ENCODE measurements at places on chromosomes 7 and 10.

DNA sequence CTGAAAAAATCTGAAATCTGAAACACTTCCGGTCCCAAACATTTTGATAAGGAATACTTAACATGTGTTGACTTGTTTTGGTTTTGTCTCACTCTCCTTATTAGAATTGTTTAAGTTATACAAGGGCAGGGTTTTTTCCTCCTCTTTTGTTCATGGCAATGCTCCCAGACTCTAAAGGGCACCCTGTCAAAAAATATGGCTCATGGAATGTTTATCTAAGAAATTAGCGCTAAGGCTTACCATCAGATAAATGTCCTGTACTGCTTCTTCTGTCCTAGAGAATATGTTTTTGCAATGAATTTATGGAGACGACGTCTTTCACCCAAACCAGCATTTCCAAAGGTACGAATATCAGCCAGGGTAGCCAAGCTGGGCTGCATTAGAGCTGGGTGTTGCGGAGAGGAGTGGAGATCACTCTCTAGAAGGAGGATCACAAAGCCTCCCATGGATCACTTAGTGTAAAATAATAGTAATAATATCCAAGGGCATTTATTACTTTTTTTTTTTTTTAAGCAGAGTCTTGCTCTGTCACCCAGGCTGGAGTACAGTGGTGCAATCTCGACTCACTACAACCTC, 46.8 kb downstream of the ERLIN1 start:
- no peak for DNase-seq

DNA sequence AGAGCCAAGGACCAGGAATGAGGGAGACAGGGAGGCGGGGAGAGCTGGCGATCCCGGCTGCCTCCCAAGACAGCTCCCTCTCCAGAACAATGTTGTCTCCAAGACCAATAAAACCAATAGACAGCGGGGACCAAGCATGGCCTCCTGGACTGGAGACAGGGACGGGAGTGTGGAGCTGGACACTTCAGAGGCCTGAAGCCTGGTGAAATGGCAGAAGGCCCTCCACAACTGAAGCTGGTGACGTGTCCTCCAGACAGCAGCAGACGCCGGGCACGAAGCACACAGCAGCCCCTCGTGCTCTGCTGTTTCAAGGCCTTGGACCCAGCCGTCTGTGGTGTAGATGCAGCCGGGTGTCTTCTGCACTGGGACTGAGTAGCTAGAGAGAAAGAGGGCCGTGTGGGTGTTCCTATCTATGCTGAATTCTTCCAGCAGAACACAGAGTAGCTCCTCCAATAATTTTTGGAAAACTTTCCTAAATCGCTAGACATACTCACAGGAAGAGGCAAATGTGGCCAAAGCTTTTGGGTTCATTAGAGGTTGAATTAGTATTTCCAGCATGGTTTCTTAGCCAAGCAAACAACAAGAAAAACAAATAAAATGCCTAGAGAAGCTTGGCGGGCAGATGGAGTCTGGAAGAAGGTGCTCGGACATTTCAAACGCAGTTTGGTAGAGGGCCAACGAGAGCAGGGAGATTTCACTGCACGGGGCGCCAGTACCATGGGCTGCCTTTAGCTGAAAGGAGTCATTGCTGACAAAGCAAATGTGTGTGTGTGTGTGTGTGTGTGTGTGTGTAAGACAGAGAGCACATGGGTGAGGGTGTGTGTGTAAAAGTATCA, 570.4 kb downstream of the TCERG1L start:
- DNase-seq = no peak

- no peak for DNase-seq
These were observed 166.8 kb upstream of the GLI3 start for GRCh38 chr7:42403831-42404230.

DNA sequence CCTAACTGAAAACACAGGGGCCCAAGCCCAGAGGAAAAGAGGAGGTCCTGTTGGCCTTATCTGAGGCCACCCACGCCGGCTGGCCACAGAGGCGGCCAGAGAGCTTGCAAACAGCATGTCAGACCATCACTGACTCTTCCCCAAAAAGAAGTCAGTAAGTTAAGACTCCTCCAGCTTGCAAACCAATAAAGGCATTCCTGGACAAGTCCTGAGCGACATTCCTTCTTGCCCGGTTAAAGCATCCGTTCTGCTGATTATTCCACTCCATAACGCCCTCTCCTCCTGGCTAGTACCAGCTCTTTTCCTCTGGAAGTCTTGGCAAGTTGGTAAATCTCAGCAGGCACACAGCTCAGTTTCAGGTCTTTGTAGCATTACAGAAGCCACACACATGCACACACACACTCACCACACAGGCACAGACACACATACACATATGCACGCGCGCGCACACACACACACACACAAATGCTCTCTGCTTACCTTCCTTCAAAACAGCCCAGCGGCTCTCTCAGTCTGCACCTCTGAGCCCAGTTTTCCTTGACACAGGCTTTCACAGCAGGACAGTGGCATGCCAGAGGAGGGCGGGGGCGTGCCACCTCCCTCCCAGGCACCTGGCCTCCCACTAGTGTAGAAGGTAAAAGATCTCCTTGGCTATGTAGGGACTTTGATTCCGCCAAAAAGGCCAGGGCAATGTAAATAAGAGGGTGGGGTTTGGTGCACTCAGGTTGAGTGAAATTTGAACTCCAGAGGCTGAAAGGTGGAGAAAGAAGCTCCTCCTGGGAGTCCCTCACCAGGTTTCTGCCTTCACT, 201.4 kb downstream of the TNS3 start:
- no peak for DNase-seq

GRCh38 chr10:116015583-116016333, 257.2 kb downstream of the GFRA1 start:
- no peak for DNase-seq

DNA sequence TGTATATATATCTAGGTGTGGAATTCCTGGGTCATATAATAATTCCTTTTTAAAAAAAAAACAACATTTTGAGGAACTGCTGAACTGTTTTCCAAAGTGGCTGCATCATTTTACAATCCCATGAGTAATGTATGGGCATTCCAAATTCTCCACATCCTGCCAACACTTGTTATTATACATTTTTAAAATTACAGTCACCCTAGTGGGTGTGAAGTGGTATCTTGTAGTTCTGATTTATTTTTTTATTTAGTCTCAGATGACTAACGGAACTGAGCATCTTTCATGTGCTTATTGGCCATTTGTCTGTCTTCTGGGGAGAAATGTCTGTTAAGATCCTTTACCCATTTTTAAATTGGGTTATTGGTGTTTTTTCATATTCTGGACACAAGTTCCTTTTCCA, 12.0 kb upstream of the KLHL7 start:
- no peak for DNase-seq

- DNase-seq = no peak
These were observed 37.9 kb downstream of the GLI3 start for GRCh38 chr7:42198974-42199668.

DNA sequence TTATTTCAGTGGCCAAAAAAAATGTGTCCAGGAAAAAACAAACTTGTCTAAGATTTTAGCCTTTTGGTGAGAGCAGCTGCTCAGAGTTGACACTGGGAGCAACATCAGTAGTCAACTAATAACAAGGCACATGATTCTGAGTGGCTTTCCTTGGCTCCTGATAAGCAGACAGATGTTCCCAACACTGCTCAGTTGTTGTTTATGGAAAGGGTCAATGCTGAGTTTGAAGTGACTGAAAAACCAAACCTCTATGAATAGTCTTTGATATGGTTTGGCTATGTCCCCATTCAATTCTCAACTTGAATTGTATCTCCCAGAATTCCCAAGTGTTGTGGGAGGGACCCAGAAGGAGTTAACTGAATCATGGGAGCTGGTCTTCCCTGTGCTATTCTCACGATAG, 12.3 kb downstream of the DYDC1 start:
- no peak for DNase-seq

GRCh38 chr10:1057106-1057657, 997 bp downstream of the WDR37 start:
- peak; percentile 44 for DNase-seq

DNA sequence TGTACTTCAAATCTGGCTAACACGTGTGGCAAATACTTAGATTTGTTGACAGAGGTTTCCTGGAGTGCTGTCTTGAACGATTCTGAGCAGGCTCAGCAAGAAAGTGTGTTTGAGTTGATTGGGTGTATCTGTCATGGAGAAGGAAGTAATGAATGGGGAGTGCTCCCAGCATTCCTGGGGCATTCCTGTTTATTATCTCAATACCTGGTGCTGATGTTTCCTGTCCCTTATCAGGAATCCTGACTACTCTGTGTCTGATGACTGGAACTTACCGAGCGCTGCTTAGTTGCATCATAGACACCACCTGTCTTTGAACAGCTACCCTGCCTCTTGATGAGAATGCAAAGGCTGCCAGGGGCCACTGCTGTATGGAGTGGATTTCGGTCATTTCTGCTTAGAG, 41.0 kb upstream of the TMEM248 start:
- DNase-seq = no peak

DNA sequence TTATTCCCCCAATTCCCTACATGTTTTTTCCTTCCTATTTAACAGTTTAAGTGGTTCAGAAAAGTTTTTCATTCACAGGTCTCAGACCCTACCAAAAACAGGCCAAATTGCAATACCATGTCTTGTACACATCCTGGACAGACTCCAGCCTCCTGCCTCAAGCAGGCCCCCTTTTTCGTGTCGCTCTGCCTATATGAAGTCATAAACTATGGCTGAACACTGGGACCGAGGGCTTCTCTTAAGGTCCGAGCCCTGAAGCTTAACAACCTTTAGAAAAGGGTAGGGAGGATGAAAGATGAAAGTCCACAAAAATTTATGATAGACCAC, 1.4 kb downstream of the FBXW4 start:
- peak; percentile 59 for DNase-seq

- no peak for DNase-seq
These were observed 22.3 kb downstream of the LEP start for GRCh38 chr7:128263420-128263819.

- peak; percentile 81 for DNase-seq
These were observed 28.2 kb downstream of the COL26A1 start for GRCh38 chr7:101390901-101391301.

DNA sequence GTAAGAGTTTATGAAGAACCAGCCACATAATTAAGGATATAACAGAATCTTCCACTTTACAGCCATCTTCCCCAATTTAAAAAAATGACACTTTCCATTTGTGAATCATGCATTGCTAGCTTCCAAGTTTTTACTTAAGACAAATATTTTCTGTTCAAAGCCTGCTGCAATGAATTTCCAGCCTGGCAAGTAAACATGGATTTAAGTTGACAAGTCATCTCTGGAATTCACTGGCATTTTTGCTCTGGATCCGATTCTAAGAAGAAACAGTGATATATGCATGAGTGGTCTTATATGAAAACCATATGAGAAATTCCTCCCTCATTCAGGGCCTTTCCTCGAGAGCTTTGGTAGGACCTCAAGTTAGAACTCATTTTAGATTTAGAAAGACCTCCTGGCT, 116.1 kb upstream of the CDCA7L start:
- DNase-seq = no peak

DNA sequence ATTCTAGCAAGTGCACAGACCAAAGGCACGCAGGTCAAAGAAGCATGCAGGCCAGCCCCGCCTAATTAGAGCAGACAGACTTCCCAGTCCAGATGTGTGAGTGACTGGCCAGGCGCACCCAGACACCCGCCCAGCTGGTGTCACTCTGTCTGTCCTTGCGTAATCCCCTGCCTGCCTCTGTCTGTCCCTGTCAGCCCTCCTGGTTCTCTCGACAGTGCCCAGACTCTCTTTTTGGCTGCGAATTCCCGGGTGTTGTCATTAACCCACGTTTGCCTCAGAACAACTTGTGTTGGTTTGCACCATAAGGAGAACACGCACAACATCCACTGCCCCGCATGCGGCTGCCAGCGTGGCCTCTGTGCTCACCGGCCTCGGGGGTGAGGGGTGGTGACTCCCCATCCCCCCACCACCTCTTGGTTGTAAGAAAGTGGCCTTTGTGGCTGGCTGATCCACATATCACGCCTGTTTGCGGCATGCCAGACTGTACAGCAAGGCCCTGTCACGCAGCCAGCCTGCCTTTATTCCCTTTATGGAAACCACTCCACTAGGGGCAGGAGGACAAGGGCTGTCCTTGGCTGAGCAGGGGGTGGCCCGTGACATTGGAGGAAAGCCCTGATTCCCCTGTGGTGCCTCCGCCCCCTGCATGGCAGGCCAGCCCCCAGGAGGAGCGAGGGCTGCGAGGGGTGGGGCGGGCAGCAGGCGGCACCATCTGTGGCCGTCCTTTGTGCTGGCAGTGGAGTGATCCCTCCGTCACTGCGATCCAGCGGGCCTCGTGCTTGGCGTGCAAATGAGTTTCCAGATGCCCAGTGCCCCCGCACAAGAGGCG, 72.8 kb upstream of the PPIF start:
- DNase-seq = no peak

- DNase-seq = no peak
These were observed 56.0 kb upstream of the GLI3 start for GRCh38 chr7:42292991-42293521.

- no peak for DNase-seq
These were observed 484.0 kb upstream of the ZWINT start for GRCh38 chr10:56844978-56845529.

DNA sequence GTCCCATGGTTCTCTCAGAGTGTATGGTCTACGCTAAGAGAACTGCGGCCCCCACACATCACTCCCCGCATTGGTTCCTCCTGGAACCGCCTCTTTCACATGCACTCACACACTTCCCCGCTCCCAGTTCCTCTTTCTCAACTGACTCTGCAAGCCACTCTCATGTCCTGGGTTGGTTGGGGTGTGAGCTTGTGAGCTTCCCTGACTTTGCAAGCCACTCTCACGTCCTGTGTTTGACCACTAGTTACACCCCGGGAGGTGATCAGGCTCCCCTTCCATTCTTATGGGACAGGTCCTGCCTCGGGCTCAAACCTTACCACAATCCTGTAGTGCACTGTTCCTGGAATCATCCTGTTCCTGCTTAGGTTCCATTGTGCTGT, 105.0 kb downstream of the TRIM24 start:
- no peak for DNase-seq

DNA sequence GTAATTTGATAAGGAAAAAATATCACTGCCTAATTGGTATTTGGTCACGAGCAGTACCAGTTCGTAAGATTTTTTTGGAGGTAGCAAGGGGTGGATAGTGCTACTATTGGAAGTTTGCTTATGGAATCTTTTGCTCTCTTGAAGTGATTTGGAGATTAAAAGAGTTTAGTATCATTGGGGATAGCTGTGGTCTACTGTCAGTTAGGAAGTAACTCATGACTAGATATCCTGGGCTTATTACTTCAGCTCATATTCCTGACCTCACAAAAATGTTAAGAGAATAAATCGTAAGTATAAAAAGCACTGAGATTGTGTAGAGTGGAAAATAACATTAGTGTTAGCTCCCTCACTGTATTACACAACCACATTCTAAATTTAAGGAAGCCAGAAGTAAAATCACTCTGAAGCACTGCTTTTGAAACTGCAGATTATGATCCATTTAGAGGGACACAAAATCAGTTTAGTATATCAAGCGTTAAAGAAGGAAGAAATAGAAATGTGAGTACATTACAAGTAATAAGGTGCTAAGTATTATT, 22.6 kb downstream of the SGPL1 start:
- DNase-seq = no peak

GRCh38 chr7:12358694-12359093, 45.0 kb downstream of the VWDE start:
- DNase-seq = no peak

GRCh38 chr7:41830271-41830670, 127.4 kb upstream of the INHBA start:
- no peak for DNase-seq

All from GM20000 (cell line).